Effector memory CD4-positive, alpha-beta T cell (primary cell): ENCODE measurements at places on chromosomes 12 and 14.

- DNase-seq, result no peak
Observed at GRCh38 chr14:65164068-65164824, 61.9 kb upstream of the MAX start.

- DNase-seq, result no peak
Observed at GRCh38 chr12:53709671-53710070, 17.6 kb downstream of the CALCOCO1 start.

DNA sequence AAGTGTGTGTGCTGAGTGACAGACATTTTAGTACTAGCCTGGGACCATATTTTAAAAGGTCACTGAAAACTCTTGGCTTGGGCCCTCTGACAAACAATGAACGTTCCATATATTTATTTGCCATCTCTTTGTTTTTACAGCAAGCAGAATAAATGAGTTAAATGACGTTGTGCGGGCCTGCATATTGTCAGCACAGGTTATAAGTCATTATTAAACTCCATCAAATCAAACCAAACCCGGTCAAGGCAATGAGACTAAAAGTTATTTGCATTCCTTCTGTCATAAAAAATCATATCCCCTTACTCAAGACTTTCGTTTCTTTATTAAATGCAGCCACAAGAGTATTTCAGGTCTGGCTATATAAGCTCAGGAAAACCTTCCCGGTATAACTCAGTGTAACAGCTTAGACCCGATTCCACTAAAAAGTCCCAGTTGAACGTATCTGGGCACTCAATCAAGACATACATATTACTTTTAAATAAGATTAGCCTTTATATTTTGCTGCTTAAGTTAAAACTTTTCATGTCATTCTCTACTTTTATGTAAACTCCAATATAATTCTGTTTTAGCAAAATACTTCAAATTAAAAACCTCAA, 84.9 kb downstream of the DICER1 start:
- no peak for DNase-seq

DNA sequence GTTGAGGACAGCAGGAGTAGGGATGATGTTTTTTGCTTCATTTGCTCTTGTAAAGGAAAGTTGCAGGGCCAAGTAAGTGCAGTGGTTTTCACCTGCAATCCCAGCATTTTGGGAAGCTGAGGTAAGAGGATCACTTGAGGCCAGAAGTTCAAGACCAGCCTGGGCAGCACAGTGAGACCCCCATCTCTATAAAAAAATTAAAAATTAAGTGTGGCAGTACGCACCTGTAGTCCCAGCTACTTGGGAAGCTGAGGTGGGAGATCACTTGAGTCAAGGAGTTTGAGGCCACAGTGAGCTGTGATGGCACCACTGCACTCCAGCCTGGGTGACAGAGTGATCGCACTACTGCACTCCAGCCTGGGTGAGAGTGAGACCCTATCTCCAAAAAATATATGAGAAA, 10.8 kb downstream of the DPF3 start:
- no peak for DNase-seq

DNA sequence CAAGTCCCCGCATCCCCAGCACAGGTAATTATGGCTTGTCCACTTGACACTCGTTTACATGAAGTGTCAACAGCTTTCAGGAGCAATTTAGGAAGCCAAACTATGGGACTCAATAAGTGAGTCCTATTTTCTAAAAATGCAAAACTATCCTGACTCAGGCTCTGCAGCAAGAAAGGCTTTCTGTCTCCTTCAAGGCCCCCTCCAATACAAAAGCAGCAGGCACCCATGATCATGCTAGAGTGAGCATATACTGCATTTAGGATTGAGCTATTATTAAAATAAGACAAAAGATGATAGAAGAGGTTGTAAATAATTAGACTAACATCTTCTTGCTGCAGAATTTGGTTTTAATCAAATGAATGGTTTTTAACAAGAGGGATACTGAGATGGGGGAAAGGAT, 3.2 kb downstream of the SIX6 start:
- no peak for DNase-seq

DNA sequence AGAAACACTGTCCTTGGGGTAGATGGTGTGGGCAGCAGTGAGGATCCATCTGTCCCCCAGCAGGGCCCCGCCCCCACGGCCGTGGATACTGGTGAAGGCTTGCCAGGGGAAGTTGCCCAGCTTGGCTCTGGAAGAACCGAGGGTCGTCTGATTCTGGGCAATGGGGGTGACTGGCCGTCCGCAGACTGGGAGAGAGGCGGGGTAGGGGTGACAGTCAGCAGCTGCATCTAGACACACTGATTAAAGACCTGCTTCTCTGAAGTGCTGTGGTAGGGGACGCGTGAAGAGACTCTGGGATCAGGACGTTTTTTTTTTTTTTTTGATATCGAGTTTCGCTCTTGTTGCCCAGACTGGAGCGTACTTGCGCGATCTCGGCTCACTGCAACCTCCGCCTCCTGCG, 4.7 kb upstream of the C1R start:
- no peak for DNase-seq

DNA sequence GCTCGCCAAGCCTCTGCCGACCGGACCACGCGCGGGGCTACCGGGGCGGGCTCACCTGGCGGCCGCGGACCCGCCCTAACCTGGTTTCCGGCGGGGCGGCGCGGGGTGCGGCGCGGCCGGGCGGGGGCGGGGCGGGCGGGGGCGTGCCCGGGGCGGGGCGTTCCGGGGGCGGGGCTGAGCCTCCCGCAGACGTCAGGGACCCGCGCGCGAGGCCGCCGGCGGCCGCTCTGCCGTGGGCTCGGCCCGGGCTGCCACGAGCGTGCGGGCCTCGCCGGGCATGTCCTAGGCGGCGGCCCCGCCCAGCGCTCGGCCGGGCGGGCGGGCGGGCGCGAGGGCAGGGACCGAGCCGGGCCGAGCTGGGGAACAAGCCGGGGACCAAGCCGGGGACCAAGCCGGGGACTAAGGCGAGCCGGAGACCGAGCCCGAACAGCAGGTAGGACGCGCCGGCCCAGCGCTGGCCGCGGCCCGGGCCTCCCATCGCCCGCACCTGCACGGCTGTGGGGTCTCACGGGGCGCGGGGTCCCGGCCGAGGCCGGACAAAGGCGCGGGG, at the start of gene CEP170B:
TSS of gene CEP170B (plus strand) at position 188 of the 550 bp plus-strand sequence. CDS start 3,183 bp downstream, outside the sequence.
- DNase-seq, result peak; percentile 28

- DNase-seq, result no peak
Observed at GRCh38 chr12:121441555-121441954, 41.6 kb downstream of the RNF34 start.
